HT1080 (cell line): ENCODE measurements at places on chromosomes 2 and 18.

DNA sequence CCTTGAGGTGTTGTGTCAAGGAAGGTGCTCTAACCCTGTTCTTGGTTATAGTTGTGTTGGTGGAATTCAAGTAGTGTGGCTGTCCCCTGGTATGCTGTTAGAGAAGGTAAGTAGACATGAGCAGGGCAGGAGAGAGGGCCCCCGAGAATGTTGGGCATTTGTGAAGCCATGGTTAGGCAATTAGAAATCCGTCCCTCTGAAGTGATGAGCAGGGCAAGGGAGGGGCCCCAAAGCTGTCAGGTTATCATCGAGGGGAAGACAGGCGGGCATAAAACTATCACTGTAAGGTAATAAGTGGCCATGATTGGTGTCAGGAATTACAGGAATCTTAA, 5.2 kb downstream of the XRCC5 start:
- no peak for DNase-seq

- no peak for DNase-seq
Observed at GRCh38 chr2:221844212-221845020, 272.3 kb upstream of the EPHA4 start.

DNA sequence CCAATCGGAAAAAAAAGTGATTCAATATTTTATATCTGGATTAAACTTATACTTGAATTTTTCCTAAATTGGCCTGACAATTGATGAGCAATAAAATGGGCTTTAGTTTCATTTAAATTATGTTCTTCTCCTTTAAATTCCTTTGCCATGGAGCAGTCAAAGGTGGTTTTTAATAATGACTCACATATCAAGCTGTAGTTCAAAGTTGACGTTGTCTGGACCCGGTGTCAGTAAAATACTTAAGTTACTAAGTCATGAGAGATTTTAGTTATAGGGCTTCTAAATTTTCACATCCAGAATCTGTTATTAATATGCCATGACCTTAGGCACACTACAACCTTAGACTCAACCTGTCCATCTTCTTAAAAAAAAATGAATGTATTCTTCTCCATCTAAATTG, 62.5 kb downstream of the CDH2 start:
- DNase-seq, result peak; percentile 71

- DNase-seq, result no peak
Observed at GRCh38 chr2:47038656-47039488, 116.2 kb downstream of the STPG4 start.

DNA sequence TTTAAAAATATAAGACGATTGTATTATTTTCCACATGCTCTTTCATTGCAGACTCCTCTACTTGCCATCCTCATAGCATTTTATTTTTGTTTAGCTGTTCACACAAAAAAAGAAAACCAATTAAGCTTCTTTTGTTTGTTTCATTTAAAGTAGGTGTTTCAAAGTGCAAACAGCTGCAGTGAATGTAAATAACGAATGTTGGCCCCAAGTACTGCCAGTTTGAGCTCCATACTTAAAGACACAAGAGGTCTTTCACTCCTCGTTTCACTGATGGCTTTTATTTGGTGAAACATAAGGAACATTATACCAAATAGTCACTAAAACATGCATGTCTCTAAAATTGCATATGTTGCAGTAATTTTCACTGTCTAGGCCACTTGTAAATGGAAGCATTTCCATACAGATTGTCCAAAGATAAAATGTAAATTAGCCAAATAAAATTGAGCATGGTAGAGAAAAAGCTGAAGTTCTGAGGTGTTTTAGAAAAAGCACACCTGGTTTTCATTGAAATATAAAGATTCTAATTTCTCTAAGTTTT, 253.4 kb downstream of the TMX3 start:
- DNase-seq, result no peak

GRCh38 chr2:120255986-120256650, 3.5 kb downstream of the RALB start:
- DNase-seq, result no peak

DNA sequence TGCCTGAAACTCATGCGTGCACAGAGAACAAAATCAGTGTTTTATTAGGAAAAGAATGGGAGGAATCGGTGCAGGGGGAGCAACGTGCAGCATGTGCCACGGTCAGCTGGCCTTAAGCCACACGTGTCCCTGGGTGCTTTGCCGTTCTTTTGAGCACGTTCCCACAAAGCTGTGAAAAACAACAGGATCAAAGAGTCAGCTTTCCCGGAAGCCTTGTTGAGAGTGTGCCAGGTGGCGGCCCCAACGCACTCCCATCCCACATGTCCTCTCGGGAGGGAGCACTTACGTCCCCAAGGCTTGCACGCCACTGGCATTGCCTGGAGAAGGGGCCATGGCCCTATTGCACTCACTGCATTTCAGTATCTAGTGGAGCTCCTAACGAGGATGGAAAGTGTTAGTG, 511.2 kb downstream of the EIPR1 start:
- no peak for DNase-seq

- DNase-seq, result no peak
Observed at GRCh38 chr2:446963-447530, 159.2 kb upstream of the ALKAL2 start.

- no peak for DNase-seq
Observed at GRCh38 chr18:68638613-68639012, 76.3 kb downstream of the TMX3 start.

DNA sequence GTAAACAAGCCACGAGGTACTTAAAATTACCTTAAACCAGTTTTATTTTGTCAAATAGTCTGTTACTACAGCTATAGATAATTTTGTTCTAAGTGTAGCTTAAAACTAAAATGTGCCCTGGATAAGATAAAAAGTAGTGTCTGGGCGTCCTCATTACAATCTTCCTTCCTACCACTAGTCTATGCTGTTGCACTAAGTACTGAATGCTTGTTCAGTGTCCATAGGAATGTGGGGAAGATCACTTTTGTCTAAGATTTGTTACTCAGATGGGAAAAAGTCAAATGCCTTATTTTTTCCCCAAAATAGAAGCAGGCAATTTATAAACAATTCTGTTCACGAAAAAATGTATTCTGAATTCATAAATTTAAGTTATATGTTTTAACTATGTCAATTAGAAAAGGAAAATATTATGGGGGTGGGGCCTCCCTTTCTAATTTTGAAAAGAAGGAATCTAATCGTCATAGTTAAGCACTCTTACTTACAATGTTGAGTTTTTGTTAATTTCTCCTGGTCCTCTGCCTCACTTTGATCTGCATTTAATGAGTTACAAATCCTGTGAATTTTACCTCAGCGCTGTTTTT, 140.4 kb upstream of the VRK2 start:
- DNase-seq, result peak; percentile 53

DNA sequence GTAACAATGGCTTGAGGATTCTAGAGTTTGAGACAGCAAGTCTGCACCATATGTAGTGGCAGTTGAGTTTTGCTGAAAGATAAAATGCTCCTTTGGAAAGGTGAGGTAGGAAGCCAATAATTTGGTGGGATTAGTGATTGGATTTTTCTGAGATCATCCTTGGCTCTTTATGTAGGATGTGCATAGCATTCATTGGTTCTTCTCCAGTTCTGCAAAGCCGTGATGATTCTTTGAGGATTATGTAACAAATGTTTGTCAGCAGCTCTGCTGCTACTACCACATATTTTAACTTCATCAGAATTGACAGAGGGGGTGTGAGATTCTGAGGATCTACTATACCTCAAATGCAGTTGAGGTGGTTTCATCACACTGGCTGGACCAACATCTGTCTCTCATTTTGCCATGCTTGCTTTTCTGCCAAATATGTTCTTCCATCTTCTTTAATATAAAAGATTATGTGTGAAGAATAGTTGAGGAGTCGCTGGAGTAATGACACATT, 188.9 kb upstream of the RASGRP3 start:
- DNase-seq, result no peak

DNA sequence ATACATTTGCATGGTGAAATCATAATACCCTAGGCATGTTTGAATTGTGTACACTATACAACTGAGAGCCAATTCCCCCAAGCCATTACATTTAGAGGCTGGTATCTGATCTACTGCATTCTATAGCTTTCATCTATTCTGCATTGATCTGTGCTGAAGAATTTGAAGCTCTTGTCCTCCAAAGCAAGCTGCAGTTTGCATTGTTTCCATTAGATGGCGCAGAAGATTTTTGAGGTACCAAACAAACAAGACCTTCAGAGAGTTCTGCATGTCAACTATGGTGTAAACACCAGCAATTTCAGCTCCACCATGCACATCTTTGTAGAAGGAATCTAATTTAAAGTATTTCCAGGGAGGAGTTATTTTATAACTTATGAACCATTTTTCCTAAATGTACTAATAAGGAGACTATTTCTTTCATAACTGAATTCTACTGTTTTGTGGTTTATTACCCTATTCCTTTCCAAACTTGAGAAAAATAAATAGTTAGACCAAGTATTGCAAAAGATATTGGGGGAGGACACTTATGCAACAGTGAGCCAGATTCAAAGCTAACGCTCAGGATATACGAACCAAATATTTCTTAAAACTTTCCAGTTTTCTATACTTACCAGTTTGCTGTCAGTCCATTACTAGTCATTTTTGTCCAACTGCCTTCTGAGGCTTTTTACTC, 761.8 kb upstream of the ACVR2A start:
- DNase-seq, result peak; percentile 46

GRCh38 chr18:3481696-3482210, 31.8 kb downstream of the TGIF1 start:
- peak; percentile 27 for DNase-seq

DNA sequence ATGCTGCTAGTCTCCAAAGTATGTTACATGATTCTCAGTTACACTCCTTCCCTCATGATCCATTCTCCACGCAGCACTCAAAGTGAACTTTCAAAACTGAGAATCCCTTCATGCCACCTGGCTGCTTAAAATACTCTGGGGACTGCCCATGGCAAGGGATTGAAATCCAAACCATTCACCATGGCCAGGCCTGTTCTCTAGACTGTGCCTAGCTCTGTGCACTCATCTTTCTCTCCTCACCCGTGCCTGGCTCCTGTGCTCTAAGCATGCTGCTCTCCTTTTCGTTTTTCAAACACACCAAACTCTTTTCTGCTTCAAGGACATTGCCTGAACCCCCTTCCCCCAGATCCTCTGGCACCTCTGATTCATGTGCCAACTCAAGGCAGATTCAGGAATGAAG, 80.9 kb downstream of the FASTKD2 start:
- no peak for DNase-seq

- DNase-seq, result peak; percentile 93
Observed at GRCh38 chr2:64876137-64876647, 113.0 kb upstream of the SLC1A4 start.

DNA sequence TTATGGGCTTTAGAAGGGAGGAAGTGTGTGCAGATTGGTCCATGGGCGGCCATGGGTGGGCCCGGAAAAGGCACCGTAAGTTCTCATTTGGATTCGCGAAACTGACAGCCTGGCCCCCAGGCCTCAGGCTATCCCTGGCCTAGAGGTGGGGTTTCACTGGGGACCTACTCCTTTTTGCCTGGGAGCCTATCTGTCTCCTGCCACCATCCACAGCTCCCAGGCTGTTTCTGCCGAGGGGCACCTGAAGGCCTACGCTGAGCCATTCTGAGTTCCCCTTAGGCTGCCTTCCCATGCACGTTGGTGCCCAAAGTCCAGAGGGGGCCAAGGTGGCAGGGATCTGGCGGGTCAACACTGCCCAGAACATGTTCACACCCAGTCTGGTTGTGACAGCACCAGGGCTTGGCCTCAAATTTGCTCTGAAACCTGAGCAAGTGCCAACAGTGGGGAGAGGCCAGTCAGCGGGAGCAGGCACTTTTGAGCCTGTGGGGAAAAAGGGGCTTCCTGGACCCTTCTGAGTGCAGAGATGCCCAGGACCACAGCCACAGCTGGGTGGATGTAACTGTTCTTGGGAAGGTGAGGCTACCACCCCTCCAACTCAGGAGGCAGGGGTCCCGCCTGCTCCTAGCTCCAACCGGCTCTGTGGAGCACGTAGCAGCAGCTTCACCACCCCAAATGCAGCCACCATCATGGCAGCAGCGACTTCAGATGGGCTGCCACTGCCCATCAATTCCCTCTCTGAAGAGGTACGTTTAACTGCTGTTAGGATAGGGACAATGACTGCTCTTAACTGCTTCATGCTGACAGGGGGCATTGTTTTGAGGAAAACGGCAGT, 73.6 kb upstream of the ZNF804A start:
- no peak for DNase-seq

DNA sequence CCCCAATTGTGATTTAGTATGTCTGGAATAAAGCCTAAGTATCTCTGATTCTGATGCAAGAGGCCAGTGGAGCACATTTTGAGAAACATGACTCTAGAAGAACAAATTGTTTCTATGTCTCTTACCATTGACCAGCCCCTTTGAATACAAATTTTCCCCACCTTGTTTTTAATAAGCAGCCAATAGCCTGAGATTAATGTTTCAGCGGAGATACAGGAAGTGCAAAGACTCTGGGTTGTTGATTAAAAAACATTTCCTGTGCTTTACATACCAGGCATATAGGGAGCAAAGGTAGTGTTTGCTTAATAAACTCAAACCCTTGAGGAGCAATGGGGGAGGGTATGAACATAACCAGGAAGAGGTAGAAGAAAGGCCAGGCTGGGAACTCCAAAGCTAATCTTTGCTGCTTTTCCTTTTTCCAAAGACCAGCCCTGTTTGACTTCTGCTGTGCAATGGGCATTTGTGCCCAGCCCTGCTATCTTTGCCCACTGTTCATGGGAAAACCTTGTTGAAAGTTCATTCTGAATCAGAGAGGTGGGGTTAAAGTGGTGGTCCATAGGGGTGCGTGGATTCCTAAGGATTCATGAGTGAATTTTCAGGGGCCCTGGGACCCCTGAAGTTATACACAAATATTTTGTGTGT, 29.3 kb downstream of the UPP2 start:
- DNase-seq, result no peak

DNA sequence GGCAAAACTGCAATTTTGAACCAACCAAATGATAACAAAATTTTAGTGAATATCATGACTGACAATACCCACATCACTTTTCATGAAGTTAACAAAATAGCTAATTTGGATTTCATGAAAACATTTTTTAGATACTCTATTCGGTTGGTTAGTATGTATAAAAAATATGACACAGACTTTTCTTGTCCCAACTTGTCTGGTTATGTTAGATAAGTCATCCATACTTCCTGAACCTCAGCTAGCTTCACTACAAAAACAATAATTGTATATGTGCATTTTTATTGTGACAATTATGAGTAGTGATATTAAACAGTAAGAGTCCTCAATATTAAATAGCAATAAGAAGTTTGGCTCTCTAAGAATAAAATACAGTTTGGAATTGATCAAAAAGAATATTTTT, 408.1 kb upstream of the DSEL start:
- DNase-seq, result no peak

- no peak for DNase-seq
Observed at GRCh38 chr18:13589316-13589715, 137.0 kb downstream of the FAM210A start.

DNA sequence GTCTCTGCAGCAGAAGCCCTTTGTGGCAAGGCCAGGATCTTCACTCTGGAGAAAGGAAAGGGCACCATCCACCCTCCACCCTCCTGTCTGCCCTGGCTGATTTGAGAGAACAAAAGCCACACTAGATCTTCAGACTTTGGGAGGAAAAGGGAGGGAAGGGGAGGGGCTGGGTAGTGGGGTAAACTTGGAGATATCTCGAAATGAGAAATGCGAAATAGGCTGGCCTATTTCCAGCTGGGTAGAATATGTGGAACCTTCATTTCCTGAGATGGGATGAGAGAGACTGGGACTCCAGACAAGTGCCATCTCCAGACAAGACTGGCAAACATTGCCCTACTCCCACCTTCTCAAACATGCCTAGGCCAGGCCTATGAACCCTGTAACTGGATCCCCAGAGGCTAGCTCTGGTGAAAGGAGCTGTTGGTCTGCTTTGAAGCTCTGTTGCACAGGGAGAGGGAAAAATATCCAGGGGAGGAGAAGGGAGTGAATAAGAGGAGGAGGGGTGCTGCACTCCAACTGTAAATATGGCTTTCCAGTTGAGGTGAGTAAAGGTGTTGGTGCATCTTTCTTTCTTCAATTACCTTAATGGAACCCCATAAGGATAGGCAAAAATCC, 1.7 kb downstream of the HOXD12 start:
- no peak for DNase-seq
